ENCODE measurements at places on chromosomes 16 and 17.
A peak's percentile ranks its signal among the peaks of the same experiment; 100 is the strongest.

DNA sequence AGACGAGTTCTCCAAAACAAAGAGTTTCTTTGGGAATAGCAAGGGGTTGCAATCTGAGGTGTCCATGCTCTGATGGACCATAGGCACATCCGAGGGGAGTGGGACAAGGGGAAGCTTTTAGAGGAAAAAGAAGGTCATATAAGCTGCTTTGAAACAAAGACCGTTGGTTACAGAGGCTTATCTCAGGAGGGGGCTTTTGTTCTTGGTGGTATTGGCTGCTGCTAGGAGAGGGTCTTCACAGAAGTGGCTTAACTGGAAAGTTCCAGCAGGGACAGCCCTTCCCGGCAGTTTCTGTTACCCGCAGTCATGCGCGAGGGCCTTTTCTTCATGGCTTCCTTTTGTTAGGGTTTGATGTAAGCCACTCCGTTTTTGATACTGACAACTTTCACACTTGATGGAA is 76.0 kb downstream of the RAP1GAP2 start:
- no peaks in the 10 kb centered on the region for H3K4me1 ChIP-seq
- H3K4me3 ChIP-seq: no peak overlapping the region
- DNase-seq: no peak
- H3K36me3 ChIP-seq: no peaks in the 10 kb centered on the region
- no peak overlapping the region for H3K27ac ChIP-seq
- H3K27me3 ChIP-seq: peaks cover 8% of the 10 kb centered on the region

GRCh38 chr17:64974750-64975317 is 55.6 kb upstream of the LRRC37A3 start:
- DNase-seq: no peak
- peak overlapping the region; percentile 80 for H3K4me3 ChIP-seq
- peaks cover 7% of the 10 kb centered on the region for H3K4me1 ChIP-seq
- H3K27ac ChIP-seq: peak overlapping the region; percentile 92
- H3K36me3 ChIP-seq: no peaks in the 10 kb centered on the region

- no peak overlapping the region for H3K4me3 ChIP-seq
- H3K27me3 ChIP-seq: no peaks in the 10 kb centered on the region
- H3K36me3 ChIP-seq: no peaks in the 10 kb centered on the region
- H3K27ac ChIP-seq: peak overlapping the region; percentile 65
Observed at GRCh38 chr17:67440277-67441051, 63.4 kb downstream of the PITPNC1 start.

DNA sequence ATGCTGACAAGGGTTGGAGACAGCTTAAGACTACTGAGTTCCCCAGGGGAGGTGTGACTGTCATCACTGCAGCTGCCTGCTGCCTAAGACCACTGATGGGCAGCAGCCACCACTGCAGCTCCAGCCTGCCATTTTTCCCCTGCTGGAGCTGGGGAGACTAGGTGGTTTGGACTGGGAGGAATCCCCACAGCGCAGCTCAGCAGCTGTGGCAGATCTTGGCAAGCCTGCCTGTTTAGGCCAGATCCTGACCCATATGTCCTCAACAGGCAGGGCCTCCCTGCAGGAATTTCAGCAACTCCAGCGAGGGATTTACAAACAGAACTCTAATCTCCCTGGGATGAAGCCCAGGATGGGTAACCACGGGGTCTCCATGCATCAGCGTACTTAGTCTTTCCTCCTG is 356.4 kb upstream of the TOM1L1 start:
- DNase-seq: no peak
- no peaks in the 10 kb centered on the region for H3K36me3 ChIP-seq
- no peak overlapping the region for H3K4me3 ChIP-seq
- no peaks in the 10 kb centered on the region for H3K4me1 ChIP-seq
- H3K27me3 ChIP-seq: no peaks in the 10 kb centered on the region

DNA sequence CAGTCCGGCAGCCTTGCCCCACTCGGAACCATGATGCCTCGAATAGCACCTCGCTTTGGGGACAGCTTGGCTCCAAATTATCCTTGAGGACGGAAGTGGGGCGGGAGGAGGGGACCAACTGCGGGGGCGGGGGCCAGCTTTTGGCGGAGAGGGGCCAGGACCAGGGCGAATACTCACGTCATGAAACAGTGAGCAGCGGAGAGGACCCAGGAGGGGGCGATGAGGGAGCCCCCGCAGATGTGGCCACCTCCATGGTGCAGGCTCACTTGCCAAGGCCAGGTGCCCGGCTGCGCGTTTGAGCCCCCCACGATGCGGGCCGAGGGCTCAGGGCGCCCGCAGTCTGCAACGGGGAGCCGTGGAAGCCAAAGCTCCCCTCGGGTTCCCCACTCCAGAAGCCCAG is 970 bp downstream of the PRSS36 start:
- H3K27ac ChIP-seq: no peak overlapping the region
- no peak for DNase-seq
- H3K4me3 ChIP-seq: no peak overlapping the region
- no peaks in the 10 kb centered on the region for H3K36me3 ChIP-seq

DNA sequence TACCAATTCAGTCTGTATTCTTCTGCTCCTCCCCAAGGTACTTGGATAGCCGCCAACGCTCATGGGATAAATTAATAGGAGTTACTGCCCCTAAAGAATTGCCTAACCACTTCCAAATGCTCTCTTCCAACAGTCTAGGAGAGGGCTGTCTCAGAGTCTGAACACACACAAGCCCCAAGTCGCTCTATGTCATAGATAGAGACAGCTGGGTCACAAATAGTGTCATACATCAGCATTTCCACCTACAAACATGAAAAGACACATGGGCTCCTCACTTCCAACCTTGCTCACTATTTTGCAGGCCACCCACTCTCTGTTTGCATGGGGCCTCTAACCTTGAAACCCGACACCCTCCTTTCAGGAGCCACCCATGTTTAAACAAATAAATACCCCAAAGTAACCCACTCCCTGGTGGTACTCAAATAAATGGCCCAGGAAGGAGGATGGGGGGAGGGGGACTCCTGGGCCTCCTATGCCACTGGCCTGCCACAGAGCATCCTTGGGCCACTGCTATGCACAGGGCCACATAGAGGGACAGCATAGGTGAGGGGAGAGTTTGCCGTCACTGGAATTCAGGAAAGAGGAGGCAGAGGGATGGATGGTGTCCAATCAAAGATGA is 265.9 kb downstream of the SOX9 start:
- H3K27ac ChIP-seq: no peak overlapping the region
- no peak for DNase-seq
- no peaks in the 10 kb centered on the region for H3K27me3 ChIP-seq
- no peaks in the 10 kb centered on the region for H3K36me3 ChIP-seq
- no peaks in the 10 kb centered on the region for H3K4me1 ChIP-seq
- no peak overlapping the region for H3K4me3 ChIP-seq

DNA sequence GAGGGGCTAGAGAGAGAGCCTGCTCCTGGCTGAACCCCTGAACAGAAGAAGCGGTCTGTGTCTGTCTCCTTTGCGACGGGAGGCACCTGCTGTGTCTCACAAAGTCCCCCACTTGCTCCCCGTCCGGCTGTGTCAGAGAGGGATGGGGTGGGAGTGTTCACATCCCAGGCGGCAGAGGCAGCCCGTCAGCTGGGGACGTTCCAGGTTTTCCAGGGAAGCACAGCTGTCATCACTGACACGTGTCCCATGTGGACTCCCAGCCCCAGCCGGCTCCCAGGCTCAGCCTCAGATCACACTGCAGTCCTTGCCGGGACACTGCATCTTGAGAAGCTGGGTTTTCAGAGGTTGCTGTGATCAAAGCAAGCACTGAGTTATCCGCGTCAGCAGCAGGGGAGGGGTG is 1.6 kb downstream of the TELO2 start:
- DNase-seq: no peak
- H3K27me3 ChIP-seq: no peaks in the 10 kb centered on the region
- peaks cover 19% of the 10 kb centered on the region for H3K4me1 ChIP-seq
- no peak overlapping the region for H3K27ac ChIP-seq

DNA sequence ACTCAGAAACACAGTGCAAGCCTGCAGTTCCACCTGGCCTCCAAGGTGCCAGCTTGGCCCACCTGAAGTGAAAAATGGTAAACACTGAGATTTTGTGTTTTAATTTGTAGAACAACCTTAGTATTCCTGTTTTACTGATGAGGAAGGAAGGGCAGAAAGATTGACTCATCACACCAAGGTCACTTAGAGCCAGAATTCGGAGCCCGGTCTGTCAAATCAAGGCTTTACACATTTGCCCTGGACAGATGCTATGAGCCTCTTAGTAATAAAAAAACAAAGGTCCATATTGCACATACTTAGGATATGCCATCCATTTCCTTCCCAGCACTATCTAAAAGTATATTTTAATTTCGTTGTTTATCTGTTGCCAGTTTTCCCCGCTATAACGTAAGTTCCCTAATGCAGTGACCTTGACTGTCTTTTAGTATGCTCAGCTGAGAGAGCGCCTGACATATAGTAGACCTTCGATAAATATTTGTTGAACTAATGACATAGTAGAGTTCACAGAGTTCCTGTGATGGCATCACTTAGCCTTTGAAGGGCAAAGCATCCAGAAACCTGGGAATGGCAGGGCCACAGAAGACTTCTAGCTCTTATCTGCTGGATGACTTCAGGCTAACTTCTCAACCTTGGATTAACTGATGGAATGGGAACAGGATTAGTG is 7.2 kb upstream of the TBKBP1 start:
- H3K4me3 ChIP-seq: no peak overlapping the region
- DNase-seq: no peak
- H3K27me3 ChIP-seq: no peaks in the 10 kb centered on the region
- peaks cover 4% of the 10 kb centered on the region for H3K4me1 ChIP-seq
- no peak overlapping the region for H3K27ac ChIP-seq

DNA sequence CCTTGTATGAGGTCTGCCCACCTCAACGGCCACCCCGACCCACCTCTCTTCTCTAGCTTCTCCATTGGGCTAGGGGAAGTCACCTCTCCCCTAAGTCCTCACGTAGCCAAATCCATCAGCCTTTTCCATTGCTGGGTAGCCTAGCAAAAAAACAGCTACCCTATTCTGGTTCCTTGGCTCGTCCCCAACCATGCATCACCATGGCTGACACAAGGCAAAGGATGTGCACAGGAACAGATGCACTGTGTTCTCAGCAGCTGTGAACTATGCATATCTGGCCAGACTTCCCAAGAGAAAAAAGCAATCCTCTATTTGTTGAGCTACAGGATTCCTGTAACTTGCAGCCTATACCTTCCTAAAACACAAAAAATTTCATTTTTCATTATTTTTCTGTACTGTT is 22.0 kb upstream of the FLCN start:
- H3K4me1 ChIP-seq: no peaks in the 10 kb centered on the region
- no peak overlapping the region for H3K4me3 ChIP-seq
- no peaks in the 10 kb centered on the region for H3K27me3 ChIP-seq
- peaks cover 96% of the 10 kb centered on the region for H3K36me3 ChIP-seq
- no peak overlapping the region for H3K27ac ChIP-seq
- no peak for DNase-seq

DNA sequence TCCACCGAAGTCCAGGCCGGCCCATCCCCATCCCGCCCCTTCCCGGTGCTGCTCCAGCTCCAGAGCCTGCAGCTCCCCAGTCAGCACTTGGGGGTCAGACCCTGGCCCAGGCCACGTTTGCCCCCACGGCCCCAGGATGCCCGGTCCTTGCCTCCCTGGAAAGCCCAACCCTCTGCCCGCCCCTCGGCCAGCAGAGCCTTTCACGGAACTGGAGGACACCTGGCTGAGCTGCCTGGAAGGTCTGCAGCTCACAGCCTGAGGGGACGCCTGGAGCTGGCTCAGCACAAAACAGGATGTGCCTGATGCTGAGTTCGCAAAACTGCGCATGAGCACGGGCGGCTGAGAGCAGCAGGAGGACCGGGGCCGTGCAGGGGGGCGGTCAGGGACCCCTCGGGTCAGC is 29.7 kb upstream of the SSTR5 start:
- H3K4me3 ChIP-seq: no peak overlapping the region
- H3K36me3 ChIP-seq: no peaks in the 10 kb centered on the region
- peaks cover 46% of the 10 kb centered on the region for H3K27me3 ChIP-seq

GRCh38 chr17:13777003-13777402 is 175.3 kb upstream of the HS3ST3A1 start:
- no peak for DNase-seq
- H3K4me3 ChIP-seq: no peak overlapping the region
- H3K4me1 ChIP-seq: no peaks in the 10 kb centered on the region
- H3K27ac ChIP-seq: no peak overlapping the region

DNA sequence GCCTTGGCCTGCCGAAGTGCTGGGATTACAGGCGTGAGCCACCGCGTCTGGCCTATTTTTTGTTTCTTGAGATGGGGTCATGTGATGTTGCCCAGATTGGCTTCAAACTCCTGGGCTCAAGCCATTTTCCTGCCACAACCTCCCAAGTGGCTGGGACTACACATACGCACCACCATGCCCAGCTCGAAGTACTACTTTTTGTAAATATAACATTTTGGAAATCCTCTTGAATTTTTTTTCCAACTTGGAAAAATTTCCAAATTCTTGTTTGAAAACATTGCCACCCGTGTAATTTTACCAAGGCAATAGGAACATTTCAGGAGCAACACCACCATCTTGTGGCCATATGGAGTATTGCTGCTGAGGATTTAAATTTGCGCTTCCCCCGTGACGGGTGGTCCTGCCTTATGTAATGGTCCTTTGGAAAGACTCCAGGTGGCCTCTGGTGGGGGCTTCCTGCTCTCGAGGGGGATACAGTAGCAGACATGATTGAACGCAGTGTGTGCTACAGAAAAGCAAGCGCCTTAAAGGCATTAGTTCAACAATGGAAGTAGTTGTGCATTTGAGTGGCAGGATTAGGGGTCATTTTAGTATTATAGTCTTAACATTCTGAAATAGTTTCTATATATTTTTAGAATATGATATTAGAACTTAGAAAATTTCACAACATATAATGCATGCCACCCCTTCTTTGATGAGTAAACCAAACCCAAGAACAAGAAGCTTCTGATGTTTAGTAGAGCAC is 8.0 kb downstream of the FLYWCH1 start:
- no peak overlapping the region for H3K4me3 ChIP-seq
- DNase-seq: no peak
- peak overlapping the region; percentile 51 for H3K27ac ChIP-seq
- no peaks in the 10 kb centered on the region for H3K27me3 ChIP-seq
- H3K4me1 ChIP-seq: peaks cover 4% of the 10 kb centered on the region
- H3K36me3 ChIP-seq: peaks cover 27% of the 10 kb centered on the region

Data from upper lobe of right lung (tissue), 1 donor.